ENCODE measurements at places on chromosomes 7 and 10. TPM values are rescaled to one million over a fixed set of nuclear protein-coding genes. Genes with fewer than 3 reads are reported as not detected.

Gene PAPSS2
- 51.4 TPM for polyA plus RNA-seq

Gene ARHGEF35
- polyA plus RNA-seq, result 0.10 TPM

Gene C10orf105
- polyA plus RNA-seq, result 0.01 TPM

Gene PRLHR
- polyA plus RNA-seq, result not detected

Gene DENND2A
- polyA plus RNA-seq, result 45.8 TPM

Gene PNLIPRP3
- polyA plus RNA-seq, result not detected

Gene ODAD2
- 1.3 TPM for polyA plus RNA-seq

DNA sequence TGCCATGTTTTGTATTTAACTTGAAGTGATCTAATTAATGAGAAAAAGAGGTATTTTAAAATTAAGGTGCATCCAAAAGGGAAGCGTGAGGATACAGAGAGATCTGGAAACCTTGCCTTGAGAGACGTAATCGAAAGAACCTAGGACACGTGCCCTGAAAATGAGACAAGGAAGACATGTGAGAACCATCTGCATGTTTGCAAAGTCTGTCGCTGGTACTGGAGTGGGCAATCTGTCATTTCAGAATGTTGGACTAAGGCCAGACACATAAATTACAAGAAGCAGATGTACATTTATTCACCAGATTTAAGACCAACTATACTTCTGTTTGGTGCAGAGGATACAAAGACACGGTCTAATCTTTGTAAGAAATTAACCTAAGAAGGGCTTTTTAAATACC is 9.2 kb downstream of the AGR2 start:
- DNase-seq, result no peak

GRCh38 chr7:42739638-42740037 is 172.2 kb downstream of the C7orf25 start:
- DNase-seq, result no peak

DNA sequence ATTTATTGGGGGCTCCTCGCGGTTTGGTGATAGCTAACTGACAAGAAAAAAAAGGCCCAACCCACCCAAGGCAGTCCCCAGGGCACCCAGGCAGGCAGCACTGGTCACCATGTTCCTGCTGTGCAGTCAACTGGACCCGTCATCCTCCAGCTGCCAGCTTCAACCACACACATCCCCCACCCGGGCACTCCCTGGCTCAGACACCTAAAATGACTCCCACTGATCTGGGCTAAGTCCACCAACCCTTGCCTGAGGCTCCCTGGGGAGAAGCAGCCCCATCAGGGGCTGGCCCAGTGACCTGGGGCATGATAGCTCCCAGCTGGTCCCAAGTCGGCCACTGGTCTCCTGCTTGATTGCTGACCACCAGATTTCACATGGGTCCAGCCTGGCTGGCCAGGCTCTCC is 161.8 kb downstream of the NRF1 start:
- no peak for DNase-seq

- DNase-seq, result no peak
Observed at GRCh38 chr10:123930340-123931001, 38.9 kb upstream of the CPXM2 start.

DNA sequence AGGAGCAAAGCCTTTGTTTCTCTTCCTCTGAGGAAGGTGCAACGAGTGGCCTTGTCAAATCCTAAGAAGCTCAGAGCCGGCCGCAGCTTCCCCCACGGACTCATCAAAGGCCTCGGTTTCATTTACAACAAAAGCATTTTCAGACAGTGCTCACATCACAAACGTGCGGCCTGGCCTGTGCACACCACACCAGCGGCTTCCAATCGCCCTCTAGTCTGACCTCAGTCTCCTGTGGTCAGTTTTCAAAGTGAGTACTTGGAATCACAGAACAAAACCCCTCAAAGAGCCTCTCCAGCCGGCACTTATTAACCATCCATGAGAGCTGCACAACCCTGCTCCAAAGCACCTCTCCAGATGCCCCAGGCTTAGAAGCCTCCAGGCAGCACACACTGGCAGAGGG is 3.3 kb downstream of the RADIL start:
- no peak for DNase-seq

GRCh38 chr10:47366731-47367460 is 17.2 kb downstream of the ZNF488 start:
- no peak for DNase-seq

DNA sequence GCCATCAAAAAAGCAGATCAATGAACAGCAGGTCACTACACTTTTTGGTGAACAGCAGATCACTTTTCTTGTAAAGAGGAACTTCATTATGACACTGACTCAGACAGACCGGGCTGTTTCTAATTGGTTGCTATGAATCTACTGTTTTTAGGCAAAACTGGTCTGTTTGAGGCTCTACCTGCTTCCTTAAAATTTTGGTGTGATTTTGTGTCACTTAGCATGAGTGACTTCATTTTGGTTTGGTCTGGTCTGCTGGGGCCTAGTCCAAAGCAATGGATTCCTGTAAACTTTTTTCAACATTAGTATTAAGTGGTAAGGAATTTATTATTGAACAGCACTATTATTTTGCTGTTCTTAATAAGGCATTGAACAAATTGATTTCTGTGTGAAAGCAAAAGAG is 41.8 kb upstream of the C10orf71 start:
- DNase-seq, result no peak

Measured in AG04450 (cell line).